Retinal pigment epithelial cell (primary cell): ENCODE measurements at places on chromosomes 7 and 10.

DNA sequence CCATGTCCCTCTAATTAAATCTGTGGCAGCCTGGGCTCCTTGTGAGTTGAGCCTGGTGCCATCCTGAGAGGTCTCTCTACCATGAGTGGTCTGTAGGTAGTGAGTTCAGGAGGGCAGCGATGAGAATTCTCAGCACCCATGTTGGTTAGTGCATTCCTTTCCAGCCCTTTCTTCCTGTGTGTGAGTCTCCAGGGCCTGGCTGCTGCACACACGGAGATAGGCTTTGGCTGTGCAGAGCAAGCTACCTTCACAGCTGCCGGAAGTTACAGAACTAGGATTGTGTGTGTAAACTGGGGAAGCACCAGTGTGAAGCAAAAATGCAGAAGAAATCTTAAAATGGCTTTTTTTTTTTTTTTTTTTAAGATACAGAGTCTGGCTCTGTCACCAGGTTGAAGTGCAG, 358.6 kb downstream of the PAXIP1 start:
- no peak for DNase-seq

DNA sequence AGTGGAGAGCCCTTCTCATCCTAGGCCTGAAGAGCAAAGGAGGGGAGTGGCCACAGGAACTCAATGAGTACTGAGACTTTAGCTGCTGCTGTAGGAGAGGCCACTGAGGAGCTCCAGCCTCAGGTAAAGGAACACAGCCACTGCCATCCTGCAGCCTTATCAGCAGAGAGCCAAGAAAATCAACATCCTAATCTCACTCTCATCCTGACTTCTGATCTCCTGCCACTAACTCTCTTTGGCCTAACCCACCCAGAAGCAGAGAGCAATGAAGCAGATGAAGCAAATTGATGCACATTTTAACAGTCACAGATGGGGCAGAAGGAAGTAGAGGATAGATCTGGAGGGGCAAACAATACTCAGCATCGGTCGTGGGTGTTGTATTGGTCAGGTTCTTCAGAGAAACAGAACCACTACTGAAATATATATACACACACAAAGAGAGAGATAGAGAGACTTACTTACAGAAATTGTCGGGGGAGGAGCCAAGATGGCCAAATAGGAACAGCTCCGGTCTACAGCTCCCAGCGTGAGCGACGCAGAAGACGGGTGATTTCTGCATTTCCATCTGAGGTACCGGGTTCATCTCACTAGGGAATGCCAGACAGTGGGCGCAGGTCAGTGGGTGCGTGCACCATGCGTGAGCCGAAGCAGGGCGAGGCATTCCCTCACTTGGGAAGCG, 297.6 kb downstream of the MTERF1 start:
- DNase-seq, result no peak

DNA sequence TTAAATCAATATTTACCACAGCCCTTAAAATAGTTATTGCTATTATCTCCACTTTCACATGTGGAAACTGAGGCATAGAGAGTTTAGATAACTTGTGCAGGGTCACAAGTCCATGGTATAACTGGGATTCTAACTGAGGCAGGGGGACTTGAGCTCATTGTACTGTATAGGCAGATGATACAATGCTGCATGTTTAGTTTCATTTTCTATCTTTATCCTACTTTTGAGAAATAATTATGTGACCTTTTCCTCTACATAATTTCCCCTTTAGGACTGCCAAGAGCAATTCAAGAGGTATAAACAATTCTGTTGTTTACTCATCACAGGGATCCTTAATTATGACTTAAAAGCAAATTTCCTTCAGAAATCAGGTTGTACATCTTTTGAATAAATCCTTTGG, 193.1 kb downstream of the SUGCT start:
- no peak for DNase-seq

DNA sequence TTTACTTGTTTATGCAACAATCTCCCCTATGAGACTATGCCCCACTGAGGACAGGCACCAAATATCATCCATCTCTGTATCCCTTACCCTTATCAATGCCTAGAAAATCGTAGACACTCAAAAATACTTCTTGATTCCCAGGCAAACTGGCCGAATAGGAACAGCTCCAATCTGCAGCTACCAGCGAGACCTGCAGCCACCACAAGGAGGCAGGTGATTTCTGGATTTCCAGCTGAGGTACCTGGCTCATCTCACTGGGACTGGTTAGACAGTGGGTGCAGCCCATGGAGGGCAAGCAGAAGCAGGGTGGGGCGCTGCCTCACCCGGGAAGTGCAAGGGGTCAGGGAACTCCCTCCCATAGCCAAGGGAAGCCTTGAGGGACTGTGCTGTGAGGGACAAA, 10.8 kb upstream of the PPP1R3C start:
- DNase-seq, result no peak

DNA sequence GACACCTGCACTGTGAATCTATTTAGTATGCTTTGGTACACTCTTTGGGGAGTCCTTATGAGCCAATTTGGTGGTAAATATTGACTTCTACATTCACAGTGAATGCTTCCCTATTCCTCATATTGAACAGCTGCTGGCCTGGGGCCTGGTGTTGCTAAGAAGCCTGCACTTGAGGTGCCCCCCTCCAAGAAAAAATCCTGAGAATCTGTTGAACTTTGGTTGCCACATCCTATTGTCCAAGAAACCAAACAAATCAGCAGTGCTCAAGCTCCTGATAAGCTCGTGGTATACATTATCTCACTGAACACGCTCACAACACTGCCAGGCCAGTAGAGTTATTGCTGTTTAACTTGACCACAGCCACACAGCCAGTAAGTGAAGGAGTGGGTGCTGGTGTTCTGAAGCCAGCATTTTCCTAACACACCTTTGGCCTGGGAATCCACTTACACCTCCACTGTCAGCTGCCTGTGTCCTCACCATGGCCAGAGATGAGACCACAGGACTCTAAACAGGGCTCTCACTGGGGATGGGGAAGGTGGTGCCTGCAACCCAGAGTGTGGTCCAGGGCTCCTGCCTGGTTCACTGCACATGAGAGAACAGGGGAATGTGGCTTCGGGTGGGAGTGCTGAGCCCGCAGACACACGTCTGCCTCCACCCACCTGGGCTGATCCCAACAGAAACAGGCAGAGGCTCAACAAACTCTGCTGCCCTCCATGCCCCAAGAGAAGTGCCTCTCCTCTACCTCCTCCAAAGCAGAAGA, 6.7 kb downstream of the DDC start:
- no peak for DNase-seq

DNA sequence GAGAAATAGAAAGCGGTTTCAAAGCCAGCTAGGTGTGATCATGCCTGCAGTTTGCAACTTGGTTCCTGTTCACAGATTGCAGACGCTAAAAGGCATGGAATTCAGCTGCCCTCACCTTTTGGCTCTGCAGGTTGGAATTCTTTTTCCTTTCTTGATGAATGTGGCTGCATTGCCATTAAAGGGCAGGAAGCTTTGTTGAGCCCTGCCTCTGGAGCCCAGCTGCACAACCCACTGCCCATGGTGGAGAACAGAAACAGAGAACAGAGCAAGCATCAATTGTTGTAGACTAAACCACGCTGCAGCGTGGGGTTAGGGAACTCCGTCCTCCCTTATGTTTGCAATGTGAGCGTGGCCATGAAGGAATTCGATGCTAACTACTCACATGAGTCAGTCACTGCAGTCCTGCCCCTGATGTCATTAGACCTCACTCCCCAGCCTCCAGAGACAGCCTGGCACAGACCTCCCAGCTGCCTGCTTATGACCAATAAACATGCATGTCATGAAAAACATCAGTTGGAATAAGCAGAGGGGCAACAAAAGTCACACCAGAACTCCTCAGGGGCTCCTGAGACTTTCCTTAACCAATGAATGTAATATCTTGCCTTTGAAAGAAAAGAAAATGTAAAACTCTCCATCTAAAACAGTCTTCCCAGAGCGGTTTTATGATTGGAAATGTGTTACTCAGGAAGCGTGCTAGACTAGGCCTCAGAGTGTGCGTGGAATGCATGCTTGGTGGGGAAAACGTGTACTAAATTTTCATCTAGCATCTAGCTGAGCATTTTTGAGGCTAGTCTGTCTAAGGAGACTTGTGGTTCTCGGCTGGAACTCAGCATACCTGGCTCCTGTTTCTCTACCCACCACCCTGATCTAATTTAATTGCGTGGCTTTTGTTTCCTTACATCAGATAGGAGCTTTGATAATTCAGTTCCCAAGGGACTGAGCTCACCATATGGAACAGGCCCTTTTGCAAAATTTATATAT, 232.2 kb downstream of the KIAA1217 start:
- peak; percentile 82 for DNase-seq

GRCh38 chr7:25611196-25611595, 382.9 kb upstream of the NPVF start:
- no peak for DNase-seq

DNA sequence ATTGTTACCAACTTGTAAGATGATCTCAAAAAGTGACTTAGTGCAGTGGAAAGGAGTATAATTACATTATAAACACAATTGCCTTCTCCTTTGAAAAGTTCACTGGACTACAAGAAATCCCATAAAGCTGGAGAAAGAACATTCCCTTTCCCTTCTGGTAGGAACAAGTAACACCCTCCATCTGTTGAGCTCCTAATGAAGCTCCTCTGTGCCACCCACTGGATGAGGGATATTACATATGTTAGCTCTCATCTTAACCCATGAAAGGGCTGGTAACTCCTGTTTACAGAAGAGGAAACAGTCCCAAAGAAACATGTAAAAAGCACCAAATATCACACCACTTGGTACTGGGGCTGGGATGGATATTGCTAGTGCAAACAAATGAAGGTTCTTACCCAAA, 8.1 kb downstream of the PGAM1 start:
- DNase-seq, result no peak

DNA sequence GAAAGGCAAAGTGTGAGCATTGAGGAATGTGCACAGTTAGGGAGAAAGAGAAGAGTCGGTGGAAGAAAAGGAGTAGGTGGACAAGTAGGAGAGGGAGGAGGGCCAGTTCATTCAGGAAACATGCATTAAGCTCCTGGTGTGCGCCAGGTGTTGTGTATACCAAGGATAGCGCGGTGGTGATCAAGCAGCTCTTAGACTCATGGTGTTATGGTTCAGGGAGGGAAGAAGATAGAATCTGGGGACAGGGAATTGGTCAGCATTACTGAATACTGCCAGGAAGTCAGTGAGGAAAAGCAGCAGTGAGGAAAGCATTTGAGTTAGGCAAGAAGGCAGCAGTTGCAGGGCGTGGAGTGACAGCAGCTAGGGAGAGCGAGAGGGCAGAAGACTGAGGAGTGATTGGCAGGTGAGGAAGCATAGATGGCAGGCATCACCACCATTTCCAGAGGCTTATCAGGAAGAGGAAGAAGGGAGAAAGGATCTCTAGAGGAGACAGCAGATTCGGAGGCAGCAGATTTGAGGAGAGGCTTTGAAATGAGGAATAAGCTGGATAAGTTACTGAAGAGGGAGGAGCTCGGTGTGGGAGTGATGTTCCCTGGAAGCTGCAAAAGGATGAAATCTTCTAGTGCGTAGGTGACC, 265.6 kb downstream of the GFRA1 start:
- no peak for DNase-seq

DNA sequence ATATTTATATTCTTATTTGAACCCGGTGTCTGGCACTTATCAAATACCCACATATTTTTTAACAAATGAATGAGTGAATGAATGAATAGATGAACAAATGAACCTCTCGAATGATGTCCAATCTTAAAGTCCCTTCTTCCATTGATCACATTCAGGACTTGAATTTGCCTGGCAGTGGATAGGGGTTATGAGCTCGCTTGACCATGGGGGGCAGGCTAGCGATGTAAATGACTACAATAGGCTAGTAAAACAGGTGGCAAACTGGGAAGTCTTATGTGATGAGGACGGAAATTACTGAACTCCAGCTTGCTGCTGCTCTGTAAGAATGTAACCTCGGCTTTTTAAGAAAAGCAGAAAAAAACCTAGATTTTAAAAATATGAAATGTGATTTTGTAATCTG, 247.7 kb upstream of the DKK1 start:
- DNase-seq, result no peak

DNA sequence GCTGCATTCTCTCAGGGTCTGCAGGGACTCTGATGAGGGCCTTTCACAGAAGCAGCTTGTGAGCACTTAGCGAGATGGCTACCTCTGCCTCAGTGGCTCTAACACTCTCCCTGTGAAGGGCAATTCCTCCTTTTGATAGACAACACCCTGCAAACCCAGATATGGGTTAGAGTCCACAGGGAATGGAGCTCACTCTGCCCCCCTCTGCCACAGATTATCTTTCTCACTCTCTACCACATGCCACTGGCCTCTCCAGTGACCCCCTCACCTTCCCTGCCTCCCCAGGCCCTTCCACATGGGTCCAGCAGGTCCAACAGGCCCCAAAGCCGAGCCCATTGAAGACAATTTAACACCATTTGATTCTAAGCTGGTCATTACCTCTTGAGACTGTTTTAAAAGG, 72.1 kb downstream of the CCDC3 start:
- DNase-seq, result no peak

DNA sequence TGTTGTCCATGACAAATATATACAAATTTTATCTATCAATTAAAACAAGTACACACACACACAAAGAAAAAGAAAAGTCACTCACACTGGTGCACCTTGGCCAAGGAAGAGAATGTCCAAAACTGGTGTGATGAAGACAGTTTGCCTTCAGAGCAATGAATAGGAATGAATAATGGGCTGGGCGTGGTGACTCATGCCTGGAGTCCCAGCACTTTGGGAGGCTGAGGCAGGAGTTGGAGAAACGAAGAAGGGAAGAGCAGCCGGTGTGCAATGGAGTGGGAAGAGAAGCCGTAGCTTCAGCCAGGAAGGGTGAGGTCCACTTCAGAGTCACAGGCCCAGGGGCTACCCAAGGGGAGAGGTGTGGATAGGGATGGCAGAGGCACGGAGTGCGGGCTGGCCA, 253.6 kb downstream of the CCSER2 start:
- DNase-seq, result no peak

- DNase-seq, result no peak
These were observed 1.5 kb upstream of the C10orf95 start for GRCh38 chr10:102452672-102453340.

GRCh38 chr7:89809291-89809690, 345.0 kb upstream of the STEAP1 start:
- DNase-seq, result no peak

DNA sequence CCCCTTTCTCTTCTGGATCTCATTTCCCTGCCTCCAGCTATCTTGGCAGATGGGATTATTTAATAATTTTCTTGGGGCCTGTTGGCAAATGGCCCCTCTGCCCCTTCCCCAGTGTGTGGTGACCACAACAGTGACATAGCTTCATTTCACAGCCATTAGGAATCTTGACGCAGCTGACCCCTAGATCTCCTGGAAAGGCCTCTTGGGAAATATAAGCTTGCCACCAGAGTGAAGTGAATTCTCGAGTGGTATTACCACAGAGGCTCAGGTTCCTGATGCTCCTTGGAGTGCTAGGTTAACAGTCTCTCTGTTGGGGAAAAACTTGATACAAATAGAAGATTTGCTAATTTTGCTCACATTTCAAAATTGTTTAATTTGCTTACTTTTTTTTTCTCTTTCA, 57.8 kb downstream of the AUTS2 start:
- DNase-seq, result no peak

DNA sequence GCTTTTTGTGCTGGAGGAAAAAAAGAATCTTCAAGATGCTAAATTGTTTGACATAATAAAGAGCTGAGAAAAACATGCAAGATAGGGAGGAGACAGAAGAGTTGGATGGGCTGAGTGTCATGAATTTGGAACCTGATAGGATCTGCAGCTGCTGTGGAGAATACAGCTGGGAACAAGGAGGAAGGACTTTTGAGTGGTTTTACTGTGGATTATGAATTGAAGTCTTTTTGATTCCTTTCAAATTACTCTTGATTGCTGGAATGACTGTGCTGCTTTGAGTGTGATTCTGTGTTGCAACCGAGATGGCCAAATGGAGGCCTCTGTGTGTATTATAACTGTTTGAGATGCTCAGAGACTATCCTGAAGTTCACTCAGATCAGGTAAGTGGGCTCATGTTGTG, 4.0 kb downstream of the EFCAB10 start:
- no peak for DNase-seq

- no peak for DNase-seq
These were observed 209.0 kb upstream of the ZMIZ1 start for GRCh38 chr10:78859769-78860168.
